DMS153 (cell line): ENCODE measurements at places on chromosomes 7 and 10.

DNA sequence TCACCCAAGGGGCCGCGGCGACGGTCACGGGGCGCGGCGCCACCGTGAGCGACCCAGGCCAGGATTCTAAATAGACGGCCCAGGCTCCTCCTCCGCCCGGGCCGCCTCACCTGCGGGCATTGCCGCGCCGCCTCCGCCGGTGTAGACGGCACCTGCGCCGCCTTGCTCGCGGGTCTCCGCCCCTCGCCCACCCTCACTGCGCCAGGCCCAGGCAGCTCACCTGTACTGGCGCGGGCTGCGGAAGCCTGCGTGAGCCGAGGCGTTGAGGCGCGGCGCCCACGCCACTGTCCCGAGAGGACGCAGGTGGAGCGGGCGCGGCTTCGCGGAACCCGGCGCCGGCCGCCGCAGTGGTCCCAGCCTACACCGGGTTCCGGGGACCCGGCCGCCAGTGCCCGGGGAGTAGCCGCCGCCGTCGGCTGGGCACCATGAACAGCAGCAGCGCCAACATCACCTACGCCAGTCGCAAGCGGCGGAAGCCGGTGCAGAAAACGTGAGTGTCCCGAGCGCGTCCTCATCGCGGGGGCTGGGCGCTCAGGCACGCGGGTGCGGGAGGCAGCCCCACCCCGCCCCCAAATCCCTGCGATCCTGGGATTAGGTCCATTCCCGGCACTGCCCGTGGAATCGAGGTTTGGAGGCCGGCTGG lies 509 bp downstream of the AHR start:
- DNase-seq, result peak; percentile 67

DNA sequence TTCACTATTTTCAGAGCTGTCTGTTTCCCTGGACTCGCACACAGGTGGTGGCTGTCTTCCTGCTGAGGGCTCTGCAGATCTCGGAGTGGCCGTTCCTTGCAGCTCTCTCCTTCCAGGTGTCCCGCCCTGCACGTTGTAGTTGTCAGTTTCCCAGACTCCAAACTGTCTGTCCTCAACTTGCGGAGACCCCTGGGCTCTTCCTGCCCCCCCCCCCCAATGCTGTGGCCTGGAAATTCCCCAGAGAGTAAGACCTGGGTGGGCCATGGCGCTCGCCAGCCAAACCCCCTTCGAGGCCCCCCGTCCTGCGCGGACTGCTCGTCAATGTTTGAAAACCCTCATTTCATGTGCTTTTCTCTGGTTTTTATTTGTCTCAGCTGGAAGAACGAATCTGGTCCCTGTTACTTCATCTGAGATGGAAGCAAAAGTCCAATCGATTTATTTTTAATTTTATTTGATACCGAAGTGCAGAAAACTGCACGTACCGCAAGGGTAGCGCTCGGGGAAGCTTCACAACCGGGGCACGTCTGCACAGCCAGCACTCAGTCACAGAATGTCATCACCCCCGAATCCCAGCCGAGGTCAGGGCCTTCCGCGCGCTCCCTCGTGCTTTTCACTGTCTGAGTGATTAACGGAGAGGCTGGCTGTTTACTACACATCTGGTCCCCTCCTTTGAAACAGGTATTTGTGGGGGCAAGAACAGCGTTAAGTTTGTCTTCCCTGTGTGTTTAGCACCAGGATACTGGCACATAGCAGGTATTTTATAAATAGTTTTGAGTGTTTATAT lies 46.4 kb upstream of the NKX6-2 start:
- DNase-seq, result no peak

GRCh38 chr10:100873827-100874326 lies 38.9 kb upstream of the SLF2 start:
- no peak for DNase-seq

DNA sequence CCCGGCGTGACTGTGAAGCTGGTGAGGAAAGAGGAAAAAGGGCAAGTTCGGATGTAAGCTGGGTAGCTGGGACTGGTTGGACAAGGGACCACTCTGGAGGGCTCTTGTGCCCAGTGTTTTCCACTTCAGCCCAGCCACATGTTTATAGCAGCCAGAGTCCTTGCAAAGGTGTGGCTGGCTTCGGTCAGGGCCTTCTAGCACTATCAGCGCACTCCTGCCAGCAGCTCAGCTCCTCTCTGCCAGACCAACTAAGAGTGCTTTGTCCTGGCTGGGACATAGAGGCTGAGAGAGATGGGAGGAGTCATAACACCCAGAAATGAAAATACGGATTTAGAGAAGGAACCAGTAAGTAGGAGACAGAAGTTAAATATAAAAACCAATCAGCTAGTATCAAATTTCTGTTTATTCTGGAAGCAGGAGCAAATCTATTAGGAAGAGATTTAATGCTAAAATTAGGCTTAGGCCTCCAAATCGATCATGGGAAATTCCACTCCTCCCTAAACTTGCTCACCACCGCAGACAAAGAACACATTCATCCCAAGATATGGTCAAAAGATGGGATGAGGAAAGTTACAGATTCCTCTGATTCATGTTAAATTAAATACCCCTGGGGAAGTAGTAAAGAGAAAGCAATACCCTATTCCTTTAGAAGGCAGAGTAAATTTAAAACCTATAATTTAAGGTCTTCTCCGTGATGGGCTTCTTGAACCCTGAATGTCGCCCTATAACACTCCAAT lies 135.0 kb downstream of the RALA start:
- DNase-seq, result no peak

- no peak for DNase-seq
These were observed 348.7 kb upstream of the LRGUK start for GRCh38 chr7:133778472-133778871.

DNA sequence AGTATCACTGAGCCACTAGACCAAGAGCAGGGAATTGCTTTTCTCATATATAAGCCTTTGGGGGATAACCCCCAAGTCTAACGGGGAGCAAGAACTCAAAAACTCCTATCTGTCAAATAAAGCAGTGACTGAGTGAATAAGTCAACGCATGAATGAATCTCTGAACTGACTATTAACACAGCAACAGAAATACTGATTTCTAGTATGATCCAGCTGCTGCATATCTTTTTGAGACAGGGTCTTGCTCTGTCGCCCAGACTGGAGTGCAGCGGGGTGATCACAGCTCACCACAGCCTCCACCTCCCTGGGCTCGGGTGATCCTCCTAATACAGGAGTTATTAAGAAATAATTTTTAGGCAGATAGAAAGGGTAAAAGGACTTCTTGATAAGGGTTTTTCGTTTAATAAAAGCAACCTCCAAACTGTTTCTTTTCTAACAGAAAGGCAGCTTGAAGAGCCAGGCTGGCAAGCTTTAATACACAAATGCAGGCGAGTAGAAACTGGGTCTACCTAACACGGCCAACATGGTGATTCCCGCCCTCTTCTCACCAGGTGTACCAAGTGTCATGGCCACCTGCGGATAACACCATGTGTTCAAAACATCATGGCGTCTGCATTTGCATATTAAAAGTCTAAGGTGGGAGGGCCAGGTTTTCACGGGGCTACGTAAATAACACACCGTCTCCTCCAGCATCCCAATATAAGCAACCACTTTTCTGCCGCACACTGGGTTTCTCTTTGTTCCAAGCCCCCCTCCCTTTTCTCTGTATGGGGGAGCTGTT lies 631.9 kb downstream of the PARD3 start:
- no peak for DNase-seq
